Renal cortex interstitium (tissue), 15 donors: ENCODE measurements at places on chromosomes 7 and 10.

GRCh38 chr10:67587771-67588170 lies 108.2 kb downstream of the CTNNA3 start:
- DNase-seq, result no peak

DNA sequence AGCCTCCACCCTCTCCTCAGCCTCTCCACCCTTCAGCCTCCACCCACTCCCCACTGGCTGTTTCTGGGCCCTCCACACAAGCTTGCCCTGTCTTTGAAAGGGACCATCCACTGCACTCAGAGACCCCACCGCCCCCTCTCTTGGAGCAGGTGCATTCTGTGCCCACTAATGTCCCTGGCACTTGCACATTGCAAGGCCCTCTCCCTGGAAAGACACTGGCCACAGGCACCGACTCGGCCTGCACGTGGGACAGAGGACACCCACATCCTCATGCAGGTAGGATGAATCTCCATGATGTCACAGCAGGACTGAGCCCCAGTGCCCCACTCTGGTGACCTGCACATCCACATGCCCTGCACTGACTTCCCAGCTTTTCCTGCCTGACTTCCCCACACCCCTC lies 36.8 kb upstream of the EBF3 start:
- DNase-seq, result no peak

GRCh38 chr7:39882148-39882784 lies 67.8 kb upstream of the CDK13 start:
- no peak for DNase-seq

DNA sequence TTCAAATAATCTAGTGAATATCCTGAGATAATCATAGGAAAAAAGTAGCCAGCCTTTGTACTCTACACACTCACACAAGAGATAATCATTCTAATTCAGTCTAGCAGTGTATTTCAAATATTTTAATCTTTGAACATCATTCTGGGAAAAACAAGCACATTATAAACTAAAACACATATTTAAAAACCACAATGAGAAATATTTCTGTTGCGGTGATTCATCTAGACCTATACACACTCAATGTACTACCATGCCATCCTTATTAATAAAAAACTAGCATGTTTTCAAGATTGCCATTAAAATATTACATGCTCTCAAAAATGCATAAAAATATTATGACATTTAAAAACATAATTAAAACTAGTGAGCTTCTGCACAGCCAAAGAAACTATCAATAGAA lies 11.8 kb downstream of the COG5 start:
- no peak for DNase-seq

- no peak for DNase-seq
Measured at GRCh38 chr7:150586785-150587152, 19.6 kb downstream of the GIMAP4 start.

GRCh38 chr10:31702005-31702404 lies 226.6 kb downstream of the ARHGAP12 start:
- DNase-seq, result no peak

DNA sequence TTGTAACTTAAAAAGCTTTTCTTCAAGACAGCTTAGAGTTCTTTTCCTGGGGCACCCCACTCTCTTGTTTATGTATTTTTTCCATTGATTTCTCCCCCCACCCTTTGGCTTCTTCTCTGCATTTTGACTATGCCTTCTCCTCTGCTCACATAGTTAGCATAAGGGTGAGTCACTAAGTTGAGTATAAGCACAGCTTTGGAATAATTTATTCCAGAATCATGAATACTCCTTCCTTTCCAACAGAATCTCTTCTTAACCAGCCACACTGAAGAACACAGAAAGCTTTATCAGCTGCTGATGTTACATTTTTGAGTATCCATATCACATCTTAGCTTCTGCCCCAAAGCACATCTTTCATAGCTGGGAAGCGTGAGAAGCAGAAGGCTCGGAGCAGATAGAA lies 449.5 kb upstream of the MKI67 start:
- no peak for DNase-seq

DNA sequence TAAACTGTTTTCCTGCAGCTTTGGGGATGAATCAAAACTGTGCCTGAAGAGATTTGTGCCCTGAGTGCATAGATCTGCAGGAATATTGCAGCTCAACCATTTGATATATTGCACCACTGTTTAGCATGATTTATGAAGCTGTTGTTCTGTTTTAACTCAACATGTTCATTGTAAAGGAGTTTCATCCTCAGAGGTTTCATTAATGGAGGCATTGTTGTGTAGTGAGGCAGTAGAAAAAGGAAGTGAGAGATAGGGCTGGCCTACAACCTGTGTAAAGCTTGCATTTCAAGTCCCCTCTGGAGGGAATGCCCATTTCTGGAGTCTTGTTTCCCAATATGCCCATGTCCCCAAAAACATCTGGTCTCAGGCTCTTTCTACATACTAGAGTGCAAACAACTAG lies 67.5 kb downstream of the DNAJC12 start:
- no peak for DNase-seq

GRCh38 chr10:11532306-11532705 lies 79.1 kb downstream of the USP6NL start:
- no peak for DNase-seq

DNA sequence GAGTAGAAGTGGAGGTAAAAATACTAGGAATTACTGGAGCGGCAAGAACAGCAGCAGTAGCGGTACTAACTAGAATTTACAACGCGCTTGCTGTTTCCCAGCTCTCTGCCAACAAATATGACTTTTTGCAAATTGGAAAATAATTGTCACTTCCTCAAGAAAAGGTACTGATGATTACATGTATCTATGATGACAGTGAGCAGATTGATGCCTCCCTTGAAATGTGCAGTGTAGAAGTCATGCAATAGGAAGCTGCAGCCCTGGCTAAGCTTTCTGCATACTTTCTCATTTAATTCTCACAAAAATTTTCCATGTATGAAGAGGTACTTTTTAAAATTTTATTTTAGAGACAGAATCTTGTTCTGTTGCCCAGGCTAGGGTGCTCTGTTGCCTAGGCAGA lies 49.9 kb downstream of the ANK3 start:
- DNase-seq, result no peak

- no peak for DNase-seq
Measured at GRCh38 chr7:157797361-157797760, 460.6 kb downstream of the DNAJB6 start.

DNA sequence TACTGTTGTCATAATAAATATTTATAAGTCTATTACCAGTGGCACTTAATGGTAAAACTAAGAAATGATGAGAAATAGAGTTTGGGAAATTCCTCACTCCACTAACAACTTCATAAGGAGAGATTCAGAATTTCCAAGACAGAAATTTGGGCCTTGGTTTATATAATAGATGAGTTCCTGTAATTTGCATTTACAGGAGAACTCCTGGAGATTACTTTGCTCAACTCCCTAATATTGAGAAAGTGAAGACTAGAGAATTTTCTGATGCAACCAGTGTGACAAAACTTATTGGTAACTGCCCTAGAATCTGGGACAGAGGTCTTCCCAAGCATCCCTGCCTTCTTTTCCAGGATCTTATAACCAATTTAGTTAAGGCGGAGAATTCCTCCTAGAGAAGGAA lies 49.1 kb upstream of the GSAP start:
- no peak for DNase-seq

GRCh38 chr10:70500812-70501301 lies 22.3 kb downstream of the PALD1 start:
- no peak for DNase-seq

GRCh38 chr10:79995979-79996634 lies 47.2 kb upstream of the SFTPD start:
- no peak for DNase-seq

GRCh38 chr10:13834581-13835286 lies 248.0 kb downstream of the PRPF18 start:
- no peak for DNase-seq

DNA sequence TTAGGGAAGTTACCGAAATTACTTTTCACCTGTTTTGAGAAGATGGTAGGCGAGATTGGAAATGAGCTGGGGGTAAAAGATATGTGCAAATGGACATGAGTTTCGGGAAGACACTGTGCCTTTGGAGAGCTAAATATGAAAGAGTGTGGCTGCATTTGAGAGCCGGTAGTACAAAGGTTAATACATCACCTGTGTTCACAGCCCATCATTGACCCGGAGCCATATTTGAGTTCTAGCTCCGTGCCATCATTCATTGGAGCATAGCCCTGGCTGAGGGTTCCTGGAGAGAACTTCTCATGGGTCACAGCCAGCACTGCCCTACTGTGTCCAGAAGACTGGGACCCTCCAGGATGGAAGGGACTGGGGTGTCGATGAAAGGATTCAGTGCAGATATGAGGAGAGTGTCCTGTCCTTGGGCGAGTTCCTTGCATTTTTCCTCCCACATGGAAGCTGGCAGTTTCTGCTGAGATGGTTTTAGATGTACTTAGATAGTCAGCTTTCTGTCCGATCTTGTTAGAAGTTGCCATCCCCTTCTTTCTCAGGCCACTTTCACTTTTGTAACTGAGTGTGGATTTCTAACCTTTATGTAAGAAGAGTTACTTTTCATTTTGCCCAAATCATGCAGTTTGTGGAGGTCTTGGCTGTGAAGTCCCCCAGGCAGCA lies 138.8 kb downstream of the JCAD start:
- DNase-seq, result no peak

GRCh38 chr10:100025576-100025975 lies 15.8 kb upstream of the DNMBP start:
- DNase-seq, result peak; percentile 59

GRCh38 chr10:17965649-17966235 lies 14.0 kb downstream of the SLC39A12 start:
- DNase-seq, result no peak

DNA sequence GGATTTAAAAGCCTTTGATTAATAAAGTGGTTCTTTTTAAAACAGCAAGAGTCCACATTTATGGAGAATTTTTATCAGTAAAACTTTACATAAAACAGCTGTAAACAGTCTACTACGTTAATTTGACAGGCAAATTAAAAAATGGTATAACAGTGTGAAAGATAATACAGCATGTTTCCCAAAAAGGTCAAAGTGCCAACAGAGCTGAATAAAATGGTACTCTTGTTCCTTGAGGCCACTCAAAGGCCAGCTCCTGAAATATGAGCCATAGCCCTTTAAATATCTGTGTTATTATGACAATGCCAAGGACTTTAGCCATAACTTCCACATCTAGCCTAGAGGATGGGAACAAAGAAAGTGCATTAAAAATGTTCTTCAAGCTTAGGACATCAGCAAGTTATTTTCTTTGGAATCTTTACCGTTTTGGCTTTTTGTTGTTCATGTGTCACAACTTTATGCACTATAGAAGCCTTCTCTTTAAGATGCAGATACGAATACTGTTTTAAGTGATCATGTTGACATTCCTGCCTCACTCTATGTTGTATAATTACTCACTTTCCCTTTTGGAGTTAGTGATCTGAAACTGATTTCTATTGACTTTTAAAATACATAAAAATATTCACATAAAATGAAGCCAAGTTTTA lies 165.6 kb downstream of the RNLS start:
- DNase-seq, result peak; percentile 28

GRCh38 chr7:32587411-32587948 lies 92.2 kb downstream of the AVL9 start:
- no peak for DNase-seq

- DNase-seq, result no peak
Measured at GRCh38 chr7:112990624-112991023, 96.0 kb downstream of the GPR85 start.

- DNase-seq, result peak; percentile 46
Measured at GRCh38 chr7:77759294-77759889, 38.8 kb downstream of the TMEM60 start.

- DNase-seq, result no peak
Measured at GRCh38 chr7:157023589-157023905, 13.1 kb upstream of the MNX1 start.

DNA sequence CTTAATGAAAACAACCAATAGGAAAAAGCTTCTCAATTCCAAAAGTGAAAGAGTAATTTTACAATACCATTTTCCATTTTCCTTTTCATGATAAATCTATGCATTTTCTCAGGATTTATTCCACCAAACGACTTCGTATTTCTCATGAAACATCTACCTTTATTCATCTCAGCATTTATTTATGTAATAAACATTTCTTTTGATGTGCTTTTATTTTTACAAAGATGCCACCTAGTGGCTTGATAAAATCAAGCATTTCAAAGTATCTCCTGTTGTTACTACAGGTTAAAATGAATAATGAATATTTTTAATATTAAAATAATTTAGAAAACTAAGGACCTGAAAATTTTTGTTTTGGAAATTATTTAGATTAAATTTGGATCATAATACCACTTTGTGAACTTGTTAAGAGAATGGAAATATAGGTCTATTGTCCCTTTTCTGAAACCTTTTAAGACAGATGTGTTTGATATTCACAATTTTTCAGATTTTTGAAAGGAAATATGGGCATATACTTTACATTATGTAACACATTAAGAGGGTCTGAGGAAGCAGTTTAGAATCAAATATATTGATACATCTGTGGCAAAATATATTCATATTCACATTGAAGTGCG lies 2.7 kb upstream of the IQUB start:
- DNase-seq, result no peak

DNA sequence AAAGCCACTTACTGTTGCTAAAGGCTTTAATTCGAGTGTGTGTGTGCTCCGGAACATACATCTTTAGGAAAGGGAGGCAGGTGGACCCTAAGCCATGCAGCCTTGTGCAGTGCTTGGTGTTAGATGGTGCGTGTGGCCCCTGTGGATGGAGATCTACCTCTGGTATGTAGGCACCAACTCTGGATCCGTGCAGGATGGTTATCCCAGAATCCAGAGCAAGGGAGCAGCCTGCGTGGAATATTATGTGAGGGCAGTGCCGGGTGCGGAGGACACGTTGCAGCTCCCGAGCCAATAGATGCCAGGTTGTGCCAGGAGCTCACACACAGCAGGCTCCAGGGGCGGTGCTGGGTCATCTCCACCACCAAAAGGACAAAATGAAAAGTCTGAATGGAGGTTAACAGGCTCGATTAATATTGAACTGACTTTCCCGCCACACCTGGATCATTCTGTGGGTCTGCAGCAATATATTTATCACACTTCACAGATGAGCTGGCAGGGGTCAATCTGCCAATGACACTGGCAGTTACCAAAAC lies 143.0 kb upstream of the NPS start:
- DNase-seq, result no peak

- no peak for DNase-seq
Measured at GRCh38 chr10:113122947-113123346, 172.9 kb downstream of the TCF7L2 start.

- no peak for DNase-seq
Measured at GRCh38 chr10:16756561-16757221, 60.5 kb downstream of the RSU1 start.

DNA sequence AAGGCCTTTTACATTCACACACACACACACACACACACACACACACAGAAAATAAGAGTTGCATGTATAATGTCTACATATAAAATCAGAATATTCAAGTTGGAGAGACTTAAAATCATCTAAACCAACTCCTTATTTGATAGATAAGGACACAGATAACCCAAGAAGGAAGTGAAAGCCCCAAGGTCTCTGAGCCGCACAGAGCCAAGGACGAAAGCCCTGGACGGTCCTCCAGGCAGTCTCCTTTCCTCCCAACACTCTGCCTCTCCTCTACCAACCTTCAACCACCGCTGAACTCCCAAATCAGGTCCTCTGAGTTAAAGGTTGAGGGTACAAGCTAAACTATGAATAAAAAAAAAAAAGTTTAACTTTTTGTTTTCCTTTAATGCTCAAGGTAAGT lies 28.2 kb downstream of the UBE2H start:
- DNase-seq, result no peak
